Iris pigment epithelial cell (primary cell): ENCODE measurements at places on chromosomes 2 and 18.

GRCh38 chr2:148534416-148535204 lies 109.9 kb upstream of the EPC2 start:
- DNase-seq = no peak

DNA sequence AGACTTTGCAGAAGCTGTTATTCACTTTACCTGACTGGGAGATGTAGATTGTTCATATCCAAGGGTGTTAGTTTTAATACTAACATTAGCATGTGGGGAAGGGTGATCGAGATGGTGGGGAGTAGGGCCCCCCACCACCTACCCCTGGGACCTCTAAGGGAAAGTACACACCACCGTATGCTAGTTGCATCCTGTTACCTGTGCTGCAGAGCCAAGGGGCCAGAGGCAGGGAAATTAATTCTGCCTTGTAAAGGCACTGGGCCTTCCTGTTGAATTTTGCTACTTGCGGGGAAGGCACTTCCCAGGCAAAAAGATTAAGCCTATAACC lies 9.0 kb downstream of the STEAP3 start:
- DNase-seq = no peak

DNA sequence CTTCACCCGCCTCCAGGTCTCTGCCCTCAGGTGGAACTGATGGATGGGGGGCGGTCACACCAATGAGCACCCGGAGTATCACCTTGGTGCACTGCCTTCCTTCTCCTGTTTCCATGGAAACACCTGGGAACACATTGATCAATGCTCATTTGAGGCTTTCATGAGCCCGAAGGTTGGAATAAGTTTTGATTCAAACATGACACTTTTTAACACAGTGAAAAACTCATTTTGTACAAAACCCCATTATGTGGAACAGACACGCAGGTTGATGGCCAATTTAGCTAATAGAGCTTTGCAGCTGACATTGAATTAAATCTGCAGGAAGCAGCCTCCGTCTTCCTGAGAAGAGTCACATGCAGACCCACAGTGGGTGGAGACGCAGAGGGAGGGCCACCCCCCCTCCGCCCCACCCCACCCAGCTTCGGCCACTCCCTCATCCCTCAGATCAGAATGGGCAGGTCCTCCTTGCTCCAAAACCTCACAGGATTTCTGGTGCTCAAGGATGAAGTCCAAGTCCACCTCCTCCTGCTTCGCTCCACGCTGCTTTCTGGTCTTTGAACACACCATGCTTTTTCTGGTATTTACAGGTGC lies 96.0 kb upstream of the MYCN start:
- no peak for DNase-seq

GRCh38 chr18:38909972-38910371 lies 1344.4 kb upstream of the CELF4 start:
- peak; percentile 10 for DNase-seq

- DNase-seq = no peak
Measured at GRCh38 chr2:1990151-1990589, 245.9 kb upstream of the PXDN start.

- DNase-seq = no peak
Measured at GRCh38 chr2:238233625-238234024, 6.2 kb downstream of the HES6 start.
